MCF 10A (cell line): ENCODE measurements at places on chromosomes 5 and 9. TPM values are rescaled to one million over a fixed set of nuclear protein-coding genes. Genes with fewer than 3 reads are reported as not detected.

Gene FOXI1
- not detected in 2 replicates for total RNA-seq

- H3K4me3 ChIP-seq, result peak overlapping the region; percentile 32
- H3K36me3 ChIP-seq, result peaks cover 19% of the 10 kb centered on the region
- H3K27ac ChIP-seq, result peak overlapping the region; percentile 80
- H3K27me3 ChIP-seq, result no peaks in the 10 kb centered on the region
- peaks cover 15% of the 10 kb centered on the region for H3K4me1 ChIP-seq
Measured at GRCh38 chr5:132215329-132215728, 12.3 kb downstream of the P4HA2 start.

DNA sequence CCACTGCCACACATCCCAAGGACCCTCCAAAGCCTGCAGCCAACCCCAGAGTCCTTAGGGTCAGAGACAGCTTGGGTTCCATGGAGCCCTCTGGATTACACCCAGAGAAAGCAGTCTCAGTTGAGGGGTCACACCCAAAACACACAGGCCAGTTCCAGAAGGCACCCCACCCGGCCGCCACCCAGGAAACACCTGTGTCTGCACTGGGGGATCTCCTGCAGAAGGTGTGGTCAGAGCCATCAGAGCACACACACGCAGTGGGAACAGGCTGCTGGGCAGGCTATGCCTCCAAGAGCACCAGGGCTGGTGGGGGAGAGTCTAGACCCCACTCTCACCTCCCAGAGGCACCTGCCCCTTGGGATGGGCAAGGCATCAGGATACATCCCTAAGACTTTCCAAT lies 27.3 kb downstream of the NIPAL4 start:
- DNase-seq, result no peak
- H3K27me3 ChIP-seq, result no peaks in the 10 kb centered on the region
- no peaks in the 10 kb centered on the region for H3K36me3 ChIP-seq
- H3K27ac ChIP-seq, result peak overlapping the region; percentile 2
- H3K4me1 ChIP-seq, result peaks cover 5% of the 10 kb centered on the region
- no peak overlapping the region for H3K4me3 ChIP-seq

DNA sequence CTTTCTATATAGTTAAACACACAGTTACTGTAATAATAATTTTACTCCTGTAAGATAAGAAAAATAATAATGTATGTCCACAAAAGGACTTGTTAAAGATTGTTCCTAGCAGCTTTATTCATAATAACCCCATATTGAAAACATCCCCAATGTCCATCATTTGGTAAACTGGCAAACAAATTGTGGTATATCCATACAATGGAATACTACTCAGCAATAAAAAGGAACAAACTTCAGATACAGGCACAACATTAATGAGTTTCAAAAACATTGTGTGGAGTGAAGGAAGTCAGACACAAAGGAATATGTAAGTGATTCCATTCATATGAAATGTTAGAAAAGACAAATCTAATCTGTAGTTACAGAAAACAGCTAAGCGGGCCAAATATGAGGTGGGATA lies 1.9 kb upstream of the MEGF10 start:
- no peaks in the 10 kb centered on the region for H3K27me3 ChIP-seq
- no peak for DNase-seq
- no peaks in the 10 kb centered on the region for H3K36me3 ChIP-seq
- no peak overlapping the region for H3K27ac ChIP-seq
- H3K4me3 ChIP-seq, result no peak overlapping the region

DNA sequence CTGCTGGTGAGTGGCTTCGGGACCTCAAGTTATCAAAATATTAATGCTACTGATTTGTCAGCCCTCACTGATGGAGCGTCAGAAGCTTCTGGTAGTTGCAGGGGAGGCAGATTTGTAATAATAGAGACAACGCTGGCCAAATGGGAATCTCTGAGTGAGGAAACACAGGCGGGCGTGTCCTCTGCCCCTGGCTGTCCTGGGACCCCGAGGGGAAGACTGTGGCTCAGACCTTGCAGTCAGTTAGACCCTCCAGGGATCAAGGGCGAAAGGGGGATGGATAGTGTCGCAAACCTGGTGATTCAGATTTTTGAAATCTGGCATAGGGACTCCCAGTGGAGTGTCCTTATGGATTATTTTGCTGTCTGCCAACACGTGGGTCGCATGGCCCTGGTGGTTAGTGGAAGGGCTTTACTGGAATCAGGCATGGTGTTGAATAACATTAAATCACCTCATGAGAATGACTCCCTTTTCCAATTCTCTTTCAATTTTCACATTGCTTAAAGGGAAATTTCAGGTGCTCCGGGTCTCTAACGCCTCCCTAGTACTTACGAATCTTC lies 35.1 kb upstream of the NTNG2 start:
- no peak overlapping the region for H3K4me3 ChIP-seq
- no peaks in the 10 kb centered on the region for H3K36me3 ChIP-seq
- no peak overlapping the region for H3K27ac ChIP-seq
- no peaks in the 10 kb centered on the region for H3K4me1 ChIP-seq
- DNase-seq, result no peak

DNA sequence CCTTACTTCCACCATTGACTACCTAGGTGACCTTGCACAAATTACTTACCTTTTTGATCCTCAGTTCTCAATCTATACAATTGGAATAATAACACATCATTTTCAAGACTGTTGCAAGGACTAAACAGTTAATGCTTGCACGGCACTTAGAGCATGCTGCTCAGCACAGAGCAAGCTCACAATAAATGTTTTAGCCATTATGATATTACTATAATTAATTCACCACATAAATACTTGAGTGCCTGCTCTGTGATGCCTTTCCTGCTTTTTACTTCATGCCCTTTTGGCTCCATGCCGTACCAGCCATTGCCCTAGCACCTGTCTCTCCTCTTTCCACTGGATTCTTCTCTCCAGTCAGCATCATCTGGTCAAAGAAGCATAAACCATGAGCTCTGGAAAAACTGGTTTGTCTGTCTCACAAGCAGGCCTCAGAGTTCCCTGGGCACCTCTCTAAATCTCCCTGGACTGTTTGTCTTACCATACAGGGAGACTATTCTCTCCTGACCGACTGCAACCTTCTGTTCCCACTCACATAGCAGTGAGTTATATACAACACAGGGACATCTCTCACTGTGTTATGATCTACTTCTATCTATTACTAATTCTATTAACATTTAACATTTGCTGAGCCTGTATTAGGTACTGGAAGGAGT lies 260.4 kb upstream of the ADRA1B start:
- H3K27ac ChIP-seq, result no peak overlapping the region
- DNase-seq, result no peak
- H3K4me3 ChIP-seq, result no peak overlapping the region
- no peaks in the 10 kb centered on the region for H3K36me3 ChIP-seq
- H3K4me1 ChIP-seq, result peaks cover 12% of the 10 kb centered on the region

DNA sequence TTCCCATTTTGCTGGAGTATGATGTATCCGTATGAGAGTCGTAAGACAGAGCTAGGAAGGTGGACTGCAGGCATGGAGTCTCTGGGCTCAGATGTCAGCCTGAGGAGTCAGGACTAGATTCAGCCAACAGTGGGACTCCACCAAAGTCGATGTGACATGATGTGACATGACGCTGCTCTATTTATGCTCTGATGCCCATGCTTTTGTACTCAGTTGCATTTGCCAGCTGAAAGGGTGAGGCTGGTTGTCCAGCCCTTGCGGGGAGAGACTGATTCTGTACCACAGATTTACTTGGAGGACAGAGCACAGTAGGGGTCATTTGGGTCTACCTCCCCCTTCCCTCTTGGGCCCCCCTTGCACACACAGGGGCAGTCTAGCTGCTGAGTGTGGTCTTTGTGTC lies 88.5 kb upstream of the ATG10 start:
- peaks cover under 1% of the 10 kb centered on the region for H3K4me1 ChIP-seq
- no peak for DNase-seq
- H3K4me3 ChIP-seq, result no peak overlapping the region
- H3K27me3 ChIP-seq, result no peaks in the 10 kb centered on the region
- H3K36me3 ChIP-seq, result no peaks in the 10 kb centered on the region
- no peak overlapping the region for H3K27ac ChIP-seq

DNA sequence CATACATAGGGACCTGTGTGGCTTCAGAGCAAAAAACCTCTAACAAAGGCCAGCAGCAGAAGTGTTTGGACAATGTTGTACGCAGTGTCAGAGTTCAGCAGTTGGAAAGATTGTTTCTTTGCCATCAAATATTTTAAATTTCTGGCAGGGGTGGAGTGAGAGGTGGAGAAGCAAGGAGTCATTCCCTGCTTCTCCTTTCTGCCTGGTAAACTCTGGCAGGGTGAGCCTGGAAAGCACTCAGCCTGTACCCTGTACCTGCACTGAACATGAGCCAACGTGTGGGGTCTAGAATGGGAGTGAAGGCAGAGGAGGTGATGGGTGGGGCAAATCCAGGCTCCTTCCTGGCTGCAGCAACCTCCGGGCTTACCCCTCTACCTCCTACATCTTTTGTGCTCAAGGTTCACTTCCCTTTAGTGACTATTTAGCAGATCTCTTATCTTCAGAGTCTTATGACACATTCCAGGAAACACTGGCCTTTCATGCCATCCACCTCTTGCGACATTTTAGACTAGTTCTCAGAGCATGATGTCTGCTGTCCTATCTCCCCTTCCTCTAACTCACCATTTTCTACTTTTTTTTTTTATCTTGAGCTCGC lies 445.0 kb upstream of the PIK3R1 start:
- H3K36me3 ChIP-seq, result no peaks in the 10 kb centered on the region
- DNase-seq, result no peak
- H3K27ac ChIP-seq, result peak overlapping the region; percentile 86
- peaks cover 52% of the 10 kb centered on the region for H3K4me1 ChIP-seq

Gene SOHLH1
- not detected in 2 replicates for total RNA-seq

DNA sequence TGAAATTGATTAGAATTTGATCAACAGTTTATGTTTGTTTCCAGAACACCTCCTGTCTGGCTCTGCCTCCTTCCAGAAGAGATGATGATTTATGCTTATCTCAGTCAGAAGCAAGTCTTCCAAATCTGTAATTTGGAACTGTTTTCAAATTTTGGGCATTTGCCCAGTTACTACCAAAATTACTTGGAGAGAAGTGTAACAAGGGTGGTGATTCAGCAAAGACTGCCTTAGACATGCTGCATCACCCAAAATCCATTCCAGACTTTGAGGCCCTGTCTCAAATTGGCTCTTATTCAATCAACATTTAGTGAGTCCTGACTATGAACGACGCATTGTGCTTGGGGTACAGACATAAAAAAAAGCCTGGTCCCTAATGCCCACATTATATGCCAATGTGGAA lies 89.4 kb downstream of the SH3TC2 start:
- peaks cover 88% of the 10 kb centered on the region for H3K4me1 ChIP-seq
- H3K27me3 ChIP-seq, result no peaks in the 10 kb centered on the region
- peak overlapping the region; percentile 28 for H3K4me3 ChIP-seq
- DNase-seq, result peak; percentile 79
- H3K36me3 ChIP-seq, result peaks cover 9% of the 10 kb centered on the region

Gene TMEM215
- not detected in 2 replicates for total RNA-seq

- H3K27ac ChIP-seq, result no peak overlapping the region
- peaks cover 16% of the 10 kb centered on the region for H3K4me1 ChIP-seq
- no peak overlapping the region for H3K4me3 ChIP-seq
- no peaks in the 10 kb centered on the region for H3K36me3 ChIP-seq
Measured at GRCh38 chr5:115571441-115571878, 26.9 kb upstream of the FEM1C start.

DNA sequence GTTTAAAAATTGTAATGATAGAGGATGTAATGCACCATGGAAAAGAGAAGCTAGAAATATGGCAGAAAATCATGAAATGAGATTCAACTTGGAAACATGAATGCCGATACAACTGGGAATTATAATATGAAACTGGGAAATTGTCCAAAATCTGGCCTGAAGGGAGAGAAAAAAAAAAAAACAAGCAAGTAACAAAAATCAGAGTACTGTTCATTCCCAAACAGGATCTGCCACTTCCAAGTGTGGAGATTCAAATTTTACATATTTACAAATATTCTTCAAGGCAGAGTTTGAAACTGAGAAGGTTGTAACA lies 56.6 kb upstream of the MOCS2 start:
- H3K27me3 ChIP-seq, result no peaks in the 10 kb centered on the region
- no peak overlapping the region for H3K27ac ChIP-seq
- no peak for DNase-seq
- H3K4me1 ChIP-seq, result peaks cover 5% of the 10 kb centered on the region
- no peak overlapping the region for H3K4me3 ChIP-seq
- H3K36me3 ChIP-seq, result no peaks in the 10 kb centered on the region

DNA sequence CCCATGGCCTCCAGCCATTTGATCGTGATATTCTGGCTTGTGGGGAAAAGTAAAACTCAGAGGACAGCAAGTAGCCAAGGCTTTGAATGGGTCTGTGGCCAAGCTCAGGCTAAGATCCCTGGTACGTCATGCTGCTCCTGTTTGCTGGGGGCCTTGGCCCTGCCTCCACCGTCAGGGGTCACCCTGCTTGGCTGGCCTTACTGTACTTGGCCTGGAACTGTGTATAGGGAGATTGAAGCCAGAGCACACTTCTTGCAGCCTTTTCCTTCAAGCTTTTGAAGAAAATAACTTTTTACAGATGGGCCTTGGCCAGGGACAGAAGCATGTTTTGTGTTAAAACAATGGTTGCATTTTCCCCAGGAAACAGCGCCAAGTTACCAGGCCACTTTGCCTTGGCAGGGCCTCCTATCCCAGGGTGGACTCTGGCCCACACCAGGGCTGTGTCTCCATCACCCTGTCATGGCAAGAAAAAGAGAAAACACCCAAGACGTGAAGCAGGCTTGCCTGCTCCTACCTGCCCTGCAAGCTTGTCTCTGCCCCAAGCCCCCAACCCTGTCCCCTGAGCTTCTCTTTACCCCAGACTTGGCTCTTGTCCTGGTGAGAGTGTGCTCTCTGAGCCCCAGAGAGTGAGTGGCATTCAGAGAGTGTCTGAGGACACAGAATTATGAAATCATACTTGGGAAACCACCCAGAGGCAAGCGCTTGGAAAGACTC lies 286.9 kb downstream of the GADD45G start:
- peaks cover 7% of the 10 kb centered on the region for H3K36me3 ChIP-seq
- no peaks in the 10 kb centered on the region for H3K4me1 ChIP-seq
- DNase-seq, result no peak
- no peak overlapping the region for H3K27ac ChIP-seq

GRCh38 chr9:89993678-89994630 lies 389.1 kb downstream of the GADD45G start:
- no peak overlapping the region for H3K27ac ChIP-seq
- no peaks in the 10 kb centered on the region for H3K4me1 ChIP-seq
- no peaks in the 10 kb centered on the region for H3K27me3 ChIP-seq
- DNase-seq, result peak; percentile 19
- no peak overlapping the region for H3K4me3 ChIP-seq

- H3K27ac ChIP-seq, result no peak overlapping the region
- peak; percentile 4 for DNase-seq
- no peaks in the 10 kb centered on the region for H3K36me3 ChIP-seq
- no peaks in the 10 kb centered on the region for H3K4me1 ChIP-seq
- H3K27me3 ChIP-seq, result no peaks in the 10 kb centered on the region
Measured at GRCh38 chr9:16090907-16091629, 538.2 kb downstream of the CCDC171 start.

DNA sequence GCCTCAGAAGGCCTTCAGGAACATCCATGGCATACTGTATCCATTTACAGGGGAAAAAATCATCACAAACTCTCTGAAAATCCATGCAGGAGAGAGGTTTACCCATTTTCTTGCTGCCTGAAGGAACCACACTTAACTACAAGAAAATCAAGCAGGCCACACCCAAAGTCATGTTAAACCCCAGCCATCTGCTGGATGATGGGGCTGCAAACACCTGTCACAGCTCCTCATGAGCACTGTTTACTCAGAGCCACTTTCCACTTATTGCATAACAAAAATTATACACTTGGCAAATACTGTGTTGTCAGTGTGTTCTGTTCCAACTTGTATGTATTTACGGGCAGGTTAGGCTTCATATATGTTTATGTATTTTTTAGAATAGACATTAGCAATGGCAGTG lies 35.8 kb downstream of the PPIC start:
- no peak overlapping the region for H3K4me3 ChIP-seq
